RPMI7951 (cell line): ENCODE measurements at places on chromosomes 3 and 15. TPM values are rescaled to one million over a fixed set of nuclear protein-coding genes. Genes with fewer than 3 reads are reported as not detected.

DNA sequence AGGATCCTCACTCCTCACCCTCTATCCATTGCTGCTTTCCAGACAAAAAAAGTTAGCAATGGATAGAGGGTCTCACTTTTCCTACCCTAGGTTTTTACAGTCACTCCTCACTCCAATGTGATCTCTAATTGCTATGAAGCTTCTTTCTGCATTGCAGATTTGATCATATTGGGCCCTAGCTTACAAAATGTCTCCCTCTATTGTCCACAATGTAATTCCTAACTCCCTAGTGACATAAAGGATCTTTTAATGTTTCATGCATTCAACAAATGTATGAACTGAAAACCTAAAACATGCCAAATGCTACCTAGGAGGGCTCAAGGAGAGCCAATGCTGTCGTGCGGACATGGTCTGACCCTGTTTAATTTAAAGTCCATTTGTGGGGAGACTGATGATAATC, 234.8 kb downstream of the CADM2 start:
- DNase-seq = no peak

DNA sequence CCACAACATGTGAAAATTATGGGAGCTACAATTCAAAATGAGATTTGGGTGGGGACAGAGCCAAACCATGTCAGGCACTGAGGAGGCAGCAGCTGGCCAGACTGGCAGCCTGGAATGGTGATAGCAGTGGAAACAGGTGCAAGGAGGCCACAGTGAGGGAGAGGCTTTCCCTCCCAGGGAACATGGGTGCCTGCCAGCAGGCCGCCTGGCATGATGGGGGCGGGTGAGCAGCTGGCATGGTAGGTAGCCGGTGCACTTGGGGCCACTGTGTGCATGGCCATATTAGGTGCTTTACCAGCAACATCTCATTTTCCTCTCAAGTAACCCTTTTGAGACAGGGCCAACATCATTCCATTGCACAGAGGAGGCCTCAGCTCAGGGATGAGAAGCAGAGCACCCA, 18.3 kb upstream of the MRPS22 start:
- no peak for DNase-seq

DNA sequence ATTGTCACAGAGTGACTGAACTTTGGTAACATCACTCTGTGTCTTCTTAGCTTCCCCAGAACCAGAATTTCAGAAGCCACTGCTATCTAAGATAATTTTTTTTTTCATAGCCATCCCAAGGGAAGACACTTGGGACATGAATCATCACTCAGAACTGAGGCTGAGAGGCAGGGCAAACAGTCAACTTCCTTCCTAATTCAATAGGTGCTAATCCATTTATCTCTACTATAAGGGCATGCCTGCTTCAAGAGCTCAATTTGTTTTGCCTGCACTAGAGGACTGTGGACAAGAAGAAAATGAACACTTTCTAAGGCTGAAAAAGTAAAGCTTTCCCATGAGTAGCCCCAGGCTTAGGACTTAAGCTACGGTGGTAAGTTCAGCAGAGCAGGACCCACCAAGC, 56.7 kb upstream of the MYRIP start:
- no peak for DNase-seq

Gene PROS1
- total RNA-seq = 4.8 and 6.6 TPM in 2 replicates

Gene DNAJB11
- total RNA-seq = 80.0 and 94.7 TPM in 2 replicates
